Hippocampal formation (tissue), 2 donors: ENCODE measurements at places on chromosomes 13 and 19.

DNA sequence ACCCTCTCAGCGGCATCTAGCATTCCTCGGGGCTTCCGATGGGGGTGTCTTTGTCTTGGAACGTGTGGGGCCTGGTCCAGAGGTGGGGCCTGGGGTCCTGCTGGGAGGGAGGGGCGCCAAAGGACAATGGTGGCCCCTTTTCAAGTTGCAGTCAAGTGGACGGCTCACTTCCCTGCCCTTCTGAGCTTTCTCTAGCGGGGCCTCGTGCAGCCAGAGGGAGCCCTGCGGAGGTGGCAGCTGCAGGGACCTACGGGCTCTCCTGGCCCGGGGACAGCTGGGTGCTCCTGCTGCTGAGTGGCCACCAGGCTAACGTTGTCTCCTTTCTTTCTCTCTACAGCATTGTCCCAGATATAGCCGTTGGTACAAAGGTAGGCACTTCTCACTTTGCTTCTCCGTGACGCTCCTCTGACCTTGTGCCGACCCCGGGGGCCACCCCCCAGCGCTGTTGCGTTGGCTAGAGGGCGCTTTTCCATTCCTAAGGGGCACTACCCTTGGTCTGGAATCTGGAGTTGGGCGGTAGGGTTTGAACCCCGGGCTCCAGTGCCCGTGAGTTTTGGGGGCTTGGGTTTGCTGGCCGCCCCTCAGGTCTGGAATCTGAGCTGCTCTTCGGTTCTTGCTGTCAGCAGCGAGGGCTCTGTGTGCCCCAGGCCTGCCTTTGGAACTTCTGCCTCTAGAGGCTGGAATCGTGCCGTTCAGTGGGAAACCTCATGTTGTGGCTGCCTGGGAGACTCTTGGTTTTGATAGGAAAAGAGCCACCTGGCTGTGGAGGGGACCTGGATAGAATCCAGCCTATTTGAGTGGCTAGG, 2.0 kb downstream of the PTBP1 start:
- DNase-seq = no peak

GRCh38 chr13:52738719-52739467, 727 bp downstream of the CNMD start:
- DNase-seq = peak; percentile 33

DNA sequence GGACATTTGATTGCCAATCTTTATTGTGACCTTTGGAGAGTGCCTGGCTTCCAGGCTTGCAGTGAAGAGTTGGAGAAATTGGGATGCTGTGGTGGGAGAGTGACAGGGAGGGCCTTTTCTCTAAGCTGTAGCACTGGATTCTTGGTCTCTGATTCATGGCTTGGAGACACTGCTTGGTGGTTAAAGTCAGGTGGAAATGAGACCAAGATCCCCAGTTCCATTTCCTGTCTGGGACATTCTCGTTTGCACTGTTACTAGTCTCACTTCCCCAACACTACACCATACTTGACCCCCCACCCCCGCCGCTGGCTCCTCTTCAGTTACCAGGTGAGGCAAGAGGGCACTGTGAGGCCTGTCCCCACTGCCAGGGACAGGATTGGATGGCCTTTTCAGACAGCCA, 2.9 kb downstream of the SUPT5H start:
- DNase-seq = no peak

DNA sequence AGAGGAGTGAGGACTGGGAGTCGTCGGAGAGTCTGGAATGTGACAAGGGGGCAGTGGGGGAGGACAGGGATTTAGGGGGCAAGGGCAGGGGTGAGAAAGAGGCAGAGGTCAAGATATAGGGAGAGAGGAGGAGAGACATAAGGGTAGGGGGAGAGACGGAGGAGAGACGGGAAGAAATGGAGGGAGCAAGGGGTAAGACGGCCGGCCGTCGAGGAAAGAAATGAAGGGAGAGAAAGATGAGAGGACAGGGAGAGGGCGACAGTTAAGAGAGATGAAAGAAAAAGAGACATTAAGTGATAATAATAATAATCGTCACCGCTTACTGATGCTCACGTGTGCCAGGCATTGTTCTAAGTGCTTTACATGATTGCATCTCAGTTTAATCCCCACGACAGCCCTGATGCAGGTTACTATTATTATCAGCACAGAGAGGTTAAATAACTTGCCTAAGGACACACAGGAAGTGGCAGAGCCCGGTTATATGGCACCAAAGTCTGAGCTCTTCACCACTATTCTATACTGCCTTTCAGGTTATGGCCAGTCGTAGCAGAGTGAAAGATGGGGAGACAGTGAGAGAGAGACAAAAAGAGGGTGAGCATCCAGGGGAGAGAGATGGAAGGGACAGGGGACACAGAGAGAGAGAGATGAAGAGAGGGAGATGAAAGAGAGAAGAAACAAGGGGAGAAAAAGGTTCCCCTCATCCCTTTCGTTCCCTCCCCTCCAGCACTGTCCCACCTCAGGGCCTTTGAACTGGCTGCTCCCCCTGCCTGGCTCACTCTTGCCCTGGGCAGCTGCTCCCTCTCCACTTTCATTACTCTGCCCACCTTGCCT, 13.6 kb downstream of the C19orf81 start:
- DNase-seq = no peak

- DNase-seq = no peak
Observed at GRCh38 chr19:4077800-4078684, 11.3 kb upstream of the ZBTB7A start.

GRCh38 chr19:5903624-5904351, at the start of gene NDUFA11:
Gene NDUFA11, minus strand, starts transcription at chr19:5903790. Its CDS starts 82 bp downstream, at chr19:5903708.
- peak; percentile 92 for DNase-seq

DNA sequence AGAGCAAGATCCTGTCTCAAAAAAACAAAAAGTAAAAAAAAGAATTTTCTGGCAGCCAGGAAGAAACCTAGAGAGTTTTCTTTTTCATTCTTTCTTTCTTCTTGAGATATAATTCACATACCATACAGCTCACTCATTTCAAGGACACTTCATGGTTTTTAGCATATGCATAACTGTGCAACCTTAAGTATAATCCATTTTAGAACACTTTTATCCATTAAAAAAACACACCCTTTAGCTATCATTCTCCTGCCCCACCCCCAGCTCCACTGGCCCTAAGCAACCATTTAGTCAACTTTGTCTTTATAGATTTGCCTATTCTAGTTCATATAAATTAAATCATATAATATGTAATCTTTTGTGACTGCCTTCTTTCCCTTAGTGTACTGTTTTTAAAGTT, 8.1 kb upstream of the IPO5 start:
- no peak for DNase-seq

DNA sequence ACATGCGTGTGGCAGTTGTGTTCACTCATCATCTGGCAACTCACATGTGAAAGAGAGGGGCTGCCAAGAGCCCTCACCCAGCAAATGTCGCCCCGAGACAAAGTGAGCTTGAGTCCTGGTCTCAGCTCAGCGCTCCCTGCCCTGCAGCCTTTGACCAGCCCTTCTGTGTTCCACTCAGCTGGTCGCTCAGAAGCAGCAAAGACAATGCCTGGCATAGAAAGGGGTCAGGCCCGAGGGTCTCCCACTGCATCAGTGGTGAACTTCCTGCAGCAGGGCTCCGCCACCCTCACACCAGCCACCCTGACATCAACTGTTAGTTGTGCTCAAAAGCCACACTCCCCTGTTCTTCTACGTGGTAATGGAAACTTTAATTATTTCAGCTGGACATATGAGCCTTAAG, 68.0 kb downstream of the SLC7A1 start:
- DNase-seq = no peak

DNA sequence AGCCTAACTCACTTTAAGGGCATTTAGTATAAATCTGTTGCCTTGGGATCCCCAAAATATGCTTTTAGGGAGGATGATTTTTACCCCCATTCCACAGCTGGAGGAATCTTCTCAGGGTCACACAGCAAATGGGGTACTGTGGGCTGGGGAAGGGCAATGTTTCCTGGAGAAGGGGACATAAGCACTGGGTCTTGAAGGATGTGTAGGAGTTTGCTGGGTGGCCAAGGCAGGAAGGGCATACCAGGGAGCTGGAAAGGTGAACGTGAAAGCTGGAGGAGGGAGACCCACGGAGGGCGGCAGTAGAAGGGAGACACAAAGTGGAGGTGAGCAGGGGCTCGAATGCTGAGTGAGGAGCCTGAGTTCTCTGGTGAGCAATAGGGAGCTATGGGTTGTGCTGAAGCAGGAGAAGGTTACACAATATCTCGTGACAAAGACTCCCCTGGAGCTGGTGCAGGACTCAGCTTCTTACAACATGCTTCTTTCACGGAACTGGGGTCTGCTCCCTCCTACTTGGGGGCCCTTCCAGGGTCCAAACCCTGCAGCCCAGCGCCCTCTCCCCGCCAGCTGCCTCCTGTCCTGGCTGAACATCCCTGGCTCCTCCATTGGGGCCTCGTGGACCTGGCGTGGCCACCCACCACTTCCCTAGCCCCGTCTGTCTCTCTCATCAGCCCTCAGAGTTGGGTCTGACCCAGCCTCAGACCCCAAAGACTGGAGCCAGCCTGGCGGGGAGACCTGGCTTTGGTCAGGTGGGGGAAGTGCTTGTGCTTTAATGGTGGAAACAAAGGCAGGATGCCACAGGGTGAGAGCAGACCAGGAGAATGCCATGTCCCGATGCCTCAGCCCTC, 11.1 kb downstream of the CILP2 start:
- DNase-seq = no peak

- no peak for DNase-seq
Observed at GRCh38 chr13:24613755-24614154, 66.5 kb upstream of the ATP12A start.

- no peak for DNase-seq
Observed at GRCh38 chr13:79585033-79585432, 104.1 kb downstream of the NDFIP2 start.

- no peak for DNase-seq
Observed at GRCh38 chr19:35612224-35612558, 344 bp upstream of the HAUS5 start.

GRCh38 chr13:99012539-99012938, 34.7 kb upstream of the DOCK9 start:
- no peak for DNase-seq

DNA sequence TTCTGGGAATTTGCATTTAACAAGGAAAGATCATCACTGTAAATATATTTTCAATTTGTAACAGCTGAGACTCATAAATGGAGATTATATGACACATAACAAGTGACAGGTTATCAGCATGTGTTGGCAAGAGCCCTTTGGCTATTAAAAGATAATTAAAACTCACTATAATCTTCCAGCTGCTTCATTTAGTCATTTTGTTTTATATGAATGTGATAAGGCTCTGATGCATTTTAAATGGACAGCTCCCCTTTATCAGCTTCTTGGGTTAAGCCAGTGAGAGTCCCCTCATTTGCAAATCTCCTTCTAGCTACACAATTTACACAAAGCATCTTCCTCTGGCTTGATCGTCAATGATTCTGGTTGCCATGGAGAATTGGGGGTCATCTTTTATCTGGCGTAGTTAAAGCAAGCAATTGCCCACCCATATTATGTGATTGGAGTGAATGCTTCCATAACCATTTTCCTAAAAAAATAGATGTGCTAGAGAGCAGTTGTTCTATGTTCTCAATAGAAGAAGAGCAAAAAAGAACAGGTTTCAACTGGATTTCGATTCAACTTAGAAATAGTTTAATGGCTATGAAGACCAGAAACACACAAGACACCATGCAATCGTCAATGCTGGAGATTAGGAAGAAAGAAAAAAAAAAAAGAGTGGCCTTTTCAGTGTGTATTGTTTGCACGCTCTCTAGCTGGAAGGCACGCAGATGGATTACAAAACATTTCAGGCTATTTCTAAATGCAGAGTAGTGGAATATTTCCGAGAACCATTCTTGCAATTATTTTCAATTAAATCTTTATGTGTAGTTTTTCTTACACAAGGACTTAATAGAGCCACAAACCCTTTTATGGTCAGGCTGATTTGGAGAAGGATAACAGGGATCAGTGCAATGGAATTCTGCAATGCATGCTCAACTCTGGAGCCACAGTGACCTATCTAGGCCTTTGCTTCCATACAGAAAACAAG, 27.4 kb downstream of the STARD13 start:
- no peak for DNase-seq

DNA sequence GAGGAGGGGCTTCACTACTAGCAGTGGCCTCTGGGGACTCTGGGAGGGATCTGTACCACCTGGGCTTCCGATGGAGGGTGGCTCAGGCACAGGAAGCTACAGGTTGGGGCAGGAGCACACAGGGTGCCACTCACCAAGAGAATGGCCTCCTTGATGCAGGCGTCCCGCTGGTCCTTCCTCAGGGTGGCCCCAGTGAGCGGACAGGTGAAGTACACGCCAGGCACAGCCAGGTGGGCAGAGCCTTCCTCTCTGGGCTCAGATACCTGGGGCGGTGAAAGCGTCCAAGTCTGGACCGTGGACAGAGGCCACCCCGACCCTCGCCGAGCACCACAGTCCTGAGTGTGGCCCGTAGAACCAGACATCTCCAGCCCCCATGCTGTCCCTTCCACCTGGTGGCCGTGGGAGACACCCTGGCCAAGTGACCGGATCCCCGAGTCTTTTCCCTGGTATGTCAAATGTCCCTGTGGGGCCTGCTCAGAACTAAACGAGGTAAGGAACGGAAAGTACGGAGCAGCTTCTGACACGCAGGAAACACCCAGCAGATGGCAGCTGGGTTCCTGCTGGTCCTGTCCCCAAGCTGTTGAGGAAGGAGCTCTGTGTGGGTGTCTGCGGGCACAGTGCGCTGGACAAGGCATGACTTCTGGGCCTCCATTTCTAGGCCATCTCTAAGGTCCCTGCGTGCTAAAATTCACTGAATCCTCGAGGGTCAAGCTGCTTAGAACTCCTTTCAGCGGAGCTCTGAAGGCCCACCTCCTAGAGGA, 5.2 kb downstream of the UBXN6 start:
- no peak for DNase-seq

GRCh38 chr13:75704194-75704926, 68.2 kb downstream of the LMO7 start:
- no peak for DNase-seq

GRCh38 chr13:88450515-88450914, 779.3 kb downstream of the SLITRK5 start:
- DNase-seq = no peak

DNA sequence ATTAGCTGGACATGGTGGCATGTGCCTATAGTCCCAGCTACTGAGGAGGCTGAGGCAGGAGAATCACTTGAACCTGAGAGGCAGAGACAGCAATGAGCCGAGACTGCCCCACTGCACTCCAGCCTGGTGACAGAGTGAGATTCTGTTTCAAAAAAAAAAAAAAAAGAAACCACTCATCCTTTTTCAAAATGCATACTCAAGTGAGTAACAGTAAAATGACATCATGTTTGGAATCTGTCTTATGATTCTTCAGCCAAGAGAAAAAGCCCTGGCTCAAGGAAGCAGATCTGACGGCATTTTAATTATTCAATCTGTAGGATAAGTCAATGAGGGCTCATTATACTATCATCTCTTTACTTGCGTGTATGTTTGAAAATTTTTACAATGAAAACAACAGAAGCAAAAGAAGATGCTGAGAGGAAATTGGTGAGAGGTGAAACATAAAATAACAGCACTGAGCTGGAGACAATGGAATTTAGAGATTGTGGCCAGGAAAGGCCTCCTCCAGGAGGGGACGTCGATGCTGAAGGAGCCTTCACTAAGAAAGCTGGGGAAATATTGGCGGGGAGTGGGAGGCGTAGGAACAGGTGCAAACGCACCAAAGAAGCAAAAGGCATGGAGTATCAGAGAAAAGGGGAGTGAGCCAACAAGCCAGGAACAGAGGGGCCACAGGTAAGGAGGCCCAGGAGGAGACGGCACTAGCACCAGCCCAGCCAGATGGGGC, 12.9 kb upstream of the CCNE1 start:
- DNase-seq = no peak

- no peak for DNase-seq
Observed at GRCh38 chr19:12687496-12688196, at the start of gene GNG14. Gene GNG14, plus strand, starts transcription at chr19:12687998. Its CDS starts 51 bp downstream, at chr19:12688049.
